ELF-1 (cell line): ENCODE measurements at places on chromosomes 2 and 18.

GRCh38 chr2:198073253-198073652 lies 268.9 kb downstream of the PLCL1 start:
- no peak for DNase-seq

- no peak for DNase-seq
These were observed 135.4 kb downstream of the L3MBTL4 start for GRCh38 chr18:6279308-6279707.

GRCh38 chr18:45993438-45993837 lies 26.3 kb upstream of the EPG5 start:
- DNase-seq = peak; percentile 10

DNA sequence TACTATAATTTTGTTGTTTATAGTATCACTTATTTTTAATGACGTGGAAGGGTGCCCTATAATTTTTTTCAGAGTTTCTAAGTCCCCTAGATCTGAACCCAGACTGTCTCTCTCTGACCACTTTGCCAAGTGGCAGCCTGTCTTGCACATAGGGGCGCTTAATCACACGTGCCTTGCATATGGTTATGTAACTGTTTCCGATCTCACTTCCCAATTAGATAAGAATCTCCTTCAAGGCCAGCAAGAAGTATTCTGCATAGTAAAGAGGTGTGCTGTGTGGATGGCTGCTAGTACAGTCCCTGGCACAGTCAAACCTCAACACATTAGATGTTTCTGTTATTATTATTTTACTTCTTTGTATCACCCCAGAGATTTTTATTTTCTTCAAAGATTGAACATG lies 197.8 kb upstream of the SIX2 start:
- no peak for DNase-seq

DNA sequence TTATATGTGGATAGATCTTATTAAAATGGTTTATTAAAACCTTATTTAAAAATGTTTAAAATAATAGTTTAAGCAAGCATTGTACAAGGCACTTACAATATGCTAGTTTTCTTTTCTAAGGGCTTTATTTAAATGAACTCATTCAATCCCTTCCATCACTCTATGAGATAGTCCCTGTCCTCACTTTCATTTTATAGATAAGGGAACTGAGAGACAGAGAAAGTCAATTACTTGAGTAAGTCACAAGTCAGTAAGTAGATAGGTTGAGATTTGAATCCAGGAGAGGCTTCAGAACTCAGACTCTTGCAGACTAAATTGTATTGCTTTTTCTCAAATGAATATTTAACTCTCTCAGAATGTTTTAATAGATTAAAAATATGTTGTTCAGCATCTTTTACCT lies 95.2 kb downstream of the KLHL14 start:
- no peak for DNase-seq

- peak; percentile 48 for DNase-seq
These were observed 162.5 kb downstream of the GRB14 start for GRCh38 chr2:164458792-164459191.
